ENCODE measurements at places on chromosomes 2 and 18.

DNA sequence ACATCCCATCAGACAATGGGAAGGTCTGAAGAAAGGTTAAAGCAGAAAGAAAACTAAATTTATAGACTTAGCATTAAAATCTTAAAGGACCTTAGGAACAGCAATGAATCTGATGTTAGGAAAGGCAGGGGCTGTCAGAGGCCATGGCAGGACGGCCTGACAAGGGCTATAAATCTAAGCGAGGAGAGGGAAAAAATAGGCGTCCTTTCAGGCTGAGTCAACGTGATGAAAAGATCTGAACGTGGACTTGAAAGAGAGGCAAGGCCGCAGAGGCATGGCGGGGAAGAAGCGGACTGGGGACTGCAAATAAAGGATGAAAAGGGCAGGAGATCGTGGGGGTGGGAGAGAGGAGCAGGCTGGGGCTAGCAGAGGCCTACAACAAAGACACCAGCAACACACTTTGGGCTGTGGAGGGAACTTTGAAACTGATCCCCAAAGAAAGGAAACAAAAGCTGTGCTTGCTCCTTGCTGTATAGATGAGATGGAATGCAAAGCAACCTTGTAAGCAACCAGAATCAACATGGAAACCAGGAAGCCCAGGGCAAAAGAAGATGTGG is 145.6 kb downstream of the NRP2 start:
- no peak for DNase-seq

DNA sequence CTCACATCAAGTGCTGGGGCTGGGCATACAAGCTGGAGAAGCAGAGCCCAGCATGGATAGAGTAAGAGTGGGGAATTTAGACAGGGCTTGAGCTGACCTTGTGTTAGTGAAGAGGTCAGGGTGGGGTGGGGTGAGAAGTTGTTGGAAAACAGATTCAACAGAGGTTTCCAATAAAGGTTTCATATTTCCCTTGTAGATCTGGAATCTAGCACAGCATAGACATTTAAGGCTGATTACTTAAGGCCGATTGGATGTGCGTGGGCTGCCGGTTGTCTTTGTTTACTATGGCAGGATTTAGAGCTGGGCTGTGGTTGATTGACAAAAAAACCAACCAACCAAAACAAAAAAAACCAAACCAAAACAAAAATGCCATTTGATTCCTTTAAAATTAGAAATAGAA is 114.9 kb upstream of the SEC11C start:
- no peak for DNase-seq

- no peak for DNase-seq
These were observed 147.0 kb downstream of the VAPA start for GRCh38 chr18:10060841-10061240.

- DNase-seq, result no peak
These were observed 261.1 kb upstream of the FN1 start for GRCh38 chr2:215697003-215697402.

DNA sequence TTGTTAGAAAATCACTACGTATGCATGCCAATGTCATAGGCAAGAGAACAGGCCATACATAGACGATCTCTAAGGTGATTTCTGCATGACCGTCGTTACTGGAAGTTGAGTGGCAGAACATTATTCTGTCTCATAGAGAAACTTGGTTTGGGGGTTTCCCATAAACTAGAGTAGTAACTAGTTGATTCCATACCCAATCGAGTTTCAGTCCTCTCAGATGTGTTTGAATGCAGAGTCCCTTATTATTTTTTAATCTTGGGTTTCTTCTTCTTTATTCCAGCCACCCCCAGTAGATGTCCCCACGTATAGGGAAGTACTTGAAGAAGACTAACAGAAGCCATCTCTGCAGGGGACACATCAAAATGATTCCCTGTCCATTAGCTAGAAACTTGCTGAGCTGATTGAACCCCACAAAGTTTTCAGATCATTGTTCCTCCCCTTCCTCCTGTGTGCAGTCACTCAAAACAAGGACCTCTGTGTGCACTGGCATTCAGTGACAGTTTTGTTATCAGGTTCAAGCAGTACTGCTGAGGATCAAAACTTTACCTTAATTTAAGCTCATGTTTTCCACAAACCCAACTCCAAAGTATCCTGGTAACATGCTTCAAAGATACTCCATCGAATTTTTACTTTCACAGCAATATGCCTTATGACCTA is 68.4 kb upstream of the CDCA7 start:
- DNase-seq, result no peak

DNA sequence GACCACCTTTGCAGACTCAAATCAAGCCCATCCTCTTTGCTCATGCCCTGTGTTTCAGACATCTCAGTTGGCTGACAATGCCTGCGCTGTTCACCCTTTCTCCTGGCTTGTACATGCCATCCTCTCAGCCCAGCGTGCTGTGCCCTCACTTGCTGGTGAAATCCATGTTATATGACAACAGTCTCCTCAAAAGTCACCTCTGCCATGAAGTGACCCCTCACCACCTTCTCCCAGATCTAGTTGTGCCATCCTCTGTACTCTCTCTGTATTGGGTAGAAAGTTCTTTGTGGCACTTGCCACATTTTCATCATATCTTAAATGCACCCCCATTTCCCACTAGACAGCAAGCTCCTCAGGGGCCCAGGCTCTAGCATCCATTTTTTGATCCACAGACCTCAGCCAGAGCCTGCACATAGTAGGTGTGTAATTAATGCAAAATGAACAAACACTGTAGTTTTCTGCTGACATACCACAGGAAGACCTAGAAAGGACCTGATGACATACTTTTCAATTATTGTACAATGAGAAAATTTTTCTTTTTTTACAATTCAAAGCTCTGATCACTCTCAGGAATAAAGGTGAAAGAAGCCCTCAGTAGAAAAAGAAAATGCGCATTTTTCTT is 22.8 kb downstream of the ZEB2 start:
- no peak for DNase-seq

DNA sequence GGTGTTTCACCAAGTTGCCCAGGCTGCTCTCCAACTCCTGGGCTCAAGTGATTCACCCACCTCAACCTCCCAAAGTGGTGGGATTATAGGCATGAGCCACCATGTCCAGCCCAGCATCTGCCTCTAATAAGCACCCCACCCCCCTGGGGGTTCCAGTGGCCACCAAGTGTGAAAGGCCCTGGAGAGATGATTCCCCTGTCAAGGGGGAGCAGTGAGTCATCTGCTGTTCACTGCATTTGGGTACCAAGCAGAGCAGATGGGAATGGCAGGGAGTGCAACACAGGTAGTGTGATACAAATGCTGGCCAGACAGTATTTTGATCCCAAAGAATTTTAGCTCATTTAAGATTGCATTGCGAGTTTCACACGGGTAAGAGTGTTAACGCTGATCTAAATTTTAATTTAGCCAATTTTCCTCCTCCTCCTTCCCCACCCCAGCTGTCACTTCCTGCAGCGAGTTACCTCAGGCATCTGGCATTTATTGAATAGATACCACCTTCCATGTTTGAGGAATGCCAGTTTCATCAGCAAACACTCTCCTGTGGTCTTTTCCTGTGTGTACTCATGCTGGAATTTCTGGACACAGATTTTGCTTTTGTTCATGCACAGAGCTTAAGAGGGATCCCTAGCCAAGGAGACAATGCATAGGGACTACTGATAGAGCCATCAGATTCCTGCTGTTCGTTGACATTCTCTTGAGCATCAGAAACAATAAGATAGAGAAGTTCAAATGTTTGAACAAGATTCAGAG is 32.4 kb upstream of the NCK2 start:
- no peak for DNase-seq
